Fibroblast of skin of right biceps (primary cell): ENCODE measurements at places on chromosomes 1 and 21.

GRCh38 chr1:76444773-76445172, 370.2 kb downstream of the ST6GALNAC3 start:
- no peak for DNase-seq

- DNase-seq: peak; percentile 85
Observed at GRCh38 chr1:225772323-225772768, 5.3 kb upstream of the SRP9 start.

DNA sequence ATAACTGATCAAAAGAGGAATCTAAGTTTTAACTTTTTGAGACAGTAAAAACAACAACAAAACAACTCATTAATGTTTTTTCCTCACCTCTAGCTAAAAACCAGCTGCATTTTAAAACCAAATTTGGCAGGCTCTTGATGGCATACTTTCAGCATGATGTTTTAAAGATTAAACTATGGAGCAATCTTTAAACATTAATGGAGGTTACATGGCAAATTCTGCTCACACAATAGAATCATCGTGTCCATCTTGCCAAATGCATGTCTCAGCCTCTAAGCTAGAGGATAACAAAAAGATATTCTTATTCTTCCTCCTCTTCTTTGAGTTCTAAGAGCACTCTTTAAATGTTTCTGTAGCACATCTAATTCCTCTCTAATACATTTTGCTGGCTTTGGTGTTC, 579.8 kb upstream of the PKN2 start:
- DNase-seq: peak; percentile 26

DNA sequence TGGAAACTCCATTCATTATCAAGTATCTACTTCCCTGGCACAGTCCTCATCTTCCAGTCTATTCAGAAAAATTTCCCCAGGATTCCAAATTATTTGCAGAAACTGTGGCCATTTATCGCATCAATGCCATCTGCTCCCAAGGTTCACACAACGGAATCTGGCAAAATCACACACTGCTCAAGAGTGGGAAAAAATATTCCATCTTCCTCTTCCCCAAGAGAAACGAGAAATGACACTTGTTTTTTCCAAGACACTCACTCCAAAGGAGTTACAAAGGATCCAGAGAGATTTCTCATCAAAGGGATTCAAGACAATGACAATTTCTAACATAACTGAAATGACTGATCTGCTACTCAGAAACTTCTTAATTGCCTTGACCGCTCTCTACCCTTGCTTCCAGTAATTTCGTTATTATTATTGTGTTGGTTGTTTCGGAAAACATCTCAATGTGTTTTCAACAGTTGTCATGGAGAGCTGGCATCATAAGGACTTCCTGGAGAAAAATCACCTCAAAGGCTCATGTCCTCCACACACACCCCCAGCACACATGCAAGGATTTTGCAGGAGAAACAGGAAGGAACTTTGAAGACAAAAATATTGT, 128.0 kb downstream of the PSMG1 start:
- peak; percentile 37 for DNase-seq
